GM06990 (cell line): ENCODE measurements at places on chromosomes 12 and 14.

DNA sequence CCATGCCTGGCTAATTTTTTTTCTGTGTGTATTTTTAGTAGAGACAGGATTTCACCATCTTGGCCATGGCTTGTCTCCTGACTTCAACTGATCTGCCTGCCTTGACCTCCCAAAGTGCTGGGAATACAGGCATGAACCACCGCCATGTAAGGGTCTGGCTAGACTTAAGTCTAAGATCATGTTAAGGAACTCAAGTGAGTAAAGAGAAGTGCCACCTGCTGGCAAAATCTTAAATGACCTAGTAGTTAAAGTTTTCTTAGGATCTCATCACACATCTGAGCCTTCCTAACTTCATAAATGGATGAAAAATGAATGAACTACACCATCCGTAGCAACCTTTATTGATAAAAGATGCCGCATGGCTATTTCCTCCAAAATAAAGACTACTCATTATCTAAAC is 1.7 kb upstream of the C12orf56 start:
- no peak for DNase-seq

GRCh38 chr12:25615119-25615518 is 62.0 kb upstream of the LMNTD1 start:
- DNase-seq: no peak

DNA sequence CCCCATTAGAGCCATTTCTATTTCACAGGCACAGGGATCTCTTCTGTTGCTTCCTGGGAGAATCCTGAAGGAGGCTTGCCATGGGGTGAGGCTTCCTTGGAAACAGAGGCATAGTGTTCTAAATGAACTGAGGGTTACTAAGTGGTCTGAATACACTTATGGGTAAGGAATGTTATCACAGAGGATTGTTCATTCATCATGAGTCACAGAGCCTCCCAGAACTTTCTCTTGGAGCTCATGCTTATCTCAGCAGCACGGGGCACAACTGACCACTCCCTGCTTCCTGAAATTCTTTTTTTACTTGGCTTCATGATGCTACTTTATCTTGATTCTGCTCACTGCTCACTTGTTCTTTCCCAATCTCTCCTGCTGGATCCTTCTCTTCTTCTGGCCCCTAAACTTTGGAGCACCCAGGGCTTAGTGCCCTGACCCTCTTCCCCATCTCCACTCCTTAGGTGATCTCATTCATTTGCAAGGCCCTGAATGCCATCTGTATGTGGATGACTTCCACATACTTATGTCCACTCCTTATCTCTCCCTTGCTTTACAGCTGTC is 57.9 kb downstream of the ANO6 start:
- no peak for DNase-seq

DNA sequence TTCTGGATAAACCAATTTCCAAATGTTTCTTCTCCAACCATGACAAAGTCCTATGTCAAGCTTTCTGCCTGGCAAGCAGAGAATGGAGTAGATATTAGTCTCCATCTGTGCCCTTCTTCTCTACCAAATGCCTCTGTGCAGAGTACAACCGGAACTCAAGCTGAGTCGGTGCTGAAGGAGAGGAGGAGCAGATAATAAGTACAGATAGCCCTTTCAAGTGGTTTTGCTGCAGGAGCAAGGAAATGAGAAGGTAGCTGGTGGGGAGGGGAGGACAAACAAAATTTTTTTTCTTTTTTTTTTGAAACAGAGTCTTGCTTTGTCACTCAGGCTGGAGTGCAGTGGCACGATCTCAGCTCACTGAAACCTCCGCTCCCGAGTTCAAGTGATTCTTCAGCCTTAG is 14.2 kb upstream of the HELB start:
- no peak for DNase-seq

- DNase-seq: no peak
Observed at GRCh38 chr14:74231784-74232183, 7.5 kb upstream of the VSX2 start.

DNA sequence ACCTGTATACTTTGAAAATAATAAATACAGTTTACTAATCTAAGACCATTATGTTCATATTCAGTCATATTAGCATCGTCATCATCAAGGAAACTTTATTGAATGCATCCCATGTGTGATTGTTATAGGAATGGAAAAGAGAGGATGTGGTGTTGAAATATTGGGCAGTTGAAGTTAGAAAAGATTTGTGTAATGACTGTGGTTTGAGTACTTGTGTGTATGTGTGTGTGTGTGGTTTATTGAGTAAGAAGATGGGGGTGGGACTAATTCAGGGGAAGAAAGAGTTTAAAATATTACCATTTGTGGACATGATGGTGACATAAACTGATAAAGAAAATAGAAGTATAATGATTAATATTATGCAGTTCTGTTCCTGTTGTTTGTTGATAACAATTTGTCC is 238.7 kb upstream of the SEL1L start:
- no peak for DNase-seq
